Kidney (tissue), 22 donors: ENCODE measurements at places on chromosomes 6 and 20. TPM values are rescaled to one million over a fixed set of nuclear protein-coding genes. Genes with fewer than 3 reads are reported as not detected.

DNA sequence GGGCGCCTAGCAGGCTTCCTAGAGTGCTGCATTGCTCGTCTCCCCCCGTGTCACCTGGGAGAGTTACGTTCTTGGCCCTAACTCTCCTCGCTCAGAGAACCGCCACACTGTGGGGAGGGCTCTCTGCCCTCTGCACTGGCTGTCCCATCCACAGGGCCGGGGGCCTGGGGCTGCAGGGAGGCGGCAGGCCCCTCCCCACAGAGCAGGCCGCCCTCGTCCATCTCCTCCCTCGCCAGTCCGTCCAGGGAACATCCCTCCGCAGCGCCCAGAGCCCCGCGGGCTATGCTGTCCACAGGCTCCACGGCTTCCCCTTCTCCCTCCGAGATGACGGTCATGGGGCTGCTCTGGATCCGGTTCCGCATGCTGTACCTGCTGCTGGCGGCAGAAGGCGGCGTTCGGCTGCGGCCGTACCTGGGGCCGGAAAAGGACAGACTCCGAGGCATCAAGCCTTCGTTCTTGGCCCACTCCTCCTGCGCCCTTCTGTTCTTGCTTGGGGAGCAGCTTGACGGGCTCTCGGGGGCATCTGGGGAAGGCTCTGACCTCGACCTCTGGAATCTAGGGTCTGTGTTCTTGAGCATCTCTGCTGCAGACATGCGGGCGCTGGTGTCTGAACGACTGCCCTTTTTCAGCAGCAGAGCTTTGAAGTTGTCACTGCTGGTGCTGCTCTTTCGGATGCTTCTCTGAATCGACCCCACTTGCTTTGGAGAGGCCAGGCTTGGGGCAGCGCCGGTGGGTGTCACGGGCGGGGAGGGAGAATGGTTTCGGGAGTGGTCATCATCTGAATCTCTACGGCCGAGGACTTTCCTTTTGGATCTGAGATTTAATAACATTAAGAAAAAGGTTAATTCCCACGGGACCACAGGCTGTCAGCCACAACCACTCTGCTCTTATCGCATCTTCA, 20.2 kb downstream of the HEBP2 start:
- no peak for DNase-seq

The FAM209B gene
- polyA plus RNA-seq, result not detected

GRCh38 chr6:18115356-18115755, 7.1 kb downstream of the NHLRC1 start:
- DNase-seq, result no peak

The C20orf144 gene
- not detected for polyA plus RNA-seq

DNA sequence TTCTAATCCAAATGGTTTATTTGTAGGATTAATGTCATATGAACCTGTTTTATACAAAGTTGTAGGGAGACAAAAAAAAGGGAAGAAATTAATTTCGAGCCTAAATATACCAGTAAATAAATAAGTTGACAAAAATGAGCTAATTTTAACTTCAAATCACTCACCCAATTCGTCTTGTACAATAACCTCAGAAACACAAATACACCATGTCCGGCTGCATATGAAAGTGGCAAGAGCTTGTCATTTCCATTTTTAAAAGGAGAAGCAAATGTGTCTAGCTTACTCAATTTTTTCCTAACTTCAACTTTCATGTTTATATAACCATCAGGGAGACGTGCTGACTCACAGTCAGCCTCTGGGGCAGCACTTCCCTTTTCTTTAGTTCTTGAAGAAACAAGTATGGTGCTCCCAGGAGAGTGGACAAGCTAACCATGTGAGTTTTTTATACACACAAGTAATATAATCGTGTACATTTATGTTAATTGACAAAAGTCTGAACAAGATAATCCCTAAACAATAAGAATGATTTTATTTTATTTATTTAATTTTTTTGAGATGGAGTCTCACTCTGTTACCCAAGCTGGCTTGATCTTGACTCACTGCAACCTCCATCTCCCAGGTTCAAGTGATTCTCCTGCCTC, 55.5 kb upstream of the SGK1 start:
- no peak for DNase-seq

The DCDC2 gene
- polyA plus RNA-seq, result 22.1 TPM

The VWA7 gene
- polyA plus RNA-seq, result 10.2 TPM

GRCh38 chr20:32062776-32063170, 10.7 kb downstream of the HCK start:
- no peak for DNase-seq

- DNase-seq, result no peak
These were observed 37.4 kb upstream of the FAM135A start for GRCh38 chr6:70375882-70376281.

DNA sequence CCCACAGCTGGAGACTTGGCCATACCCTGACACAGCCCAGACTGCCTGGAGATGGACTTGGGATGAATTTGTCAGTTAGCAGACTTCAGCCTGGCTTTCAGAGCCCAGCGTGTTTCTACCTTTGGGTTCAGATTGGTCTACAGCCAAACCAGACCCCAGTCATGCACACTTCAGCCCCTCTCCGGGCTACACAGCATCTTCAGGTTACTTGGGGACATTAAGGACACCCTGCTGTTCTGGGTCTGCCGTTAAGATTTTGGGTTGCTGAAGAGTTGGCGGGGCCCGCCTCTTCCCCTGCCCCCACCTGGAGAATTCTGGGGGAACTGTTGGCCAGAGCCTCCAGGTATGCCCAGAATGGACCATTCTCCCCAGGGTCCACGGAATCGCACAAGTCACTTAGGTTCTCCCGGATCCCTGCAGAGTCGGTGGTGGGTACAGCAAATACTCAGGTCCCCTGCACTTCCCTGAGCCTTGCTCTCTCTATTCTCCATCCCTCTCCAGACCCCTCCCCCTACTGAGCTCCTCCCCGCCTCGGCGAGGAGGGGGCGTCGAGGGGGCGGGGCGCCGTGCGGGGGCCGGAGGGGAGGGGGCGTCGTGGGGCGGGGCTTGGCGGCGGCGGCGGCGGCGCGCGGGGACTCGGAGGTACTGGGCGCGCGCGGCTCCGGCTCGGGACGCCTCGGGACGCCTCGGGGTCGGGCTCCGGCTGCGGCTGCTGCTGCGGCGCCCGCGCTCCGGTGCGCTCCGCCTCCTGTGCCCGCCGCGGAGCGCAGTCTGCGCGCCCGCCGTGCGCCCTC, at the start of gene PTK7:
Gene PTK7 (plus strand): TSS at position 645 of the 794 bp plus-strand sequence. CDS start 175 bp downstream, outside the sequence.
- peak; percentile 93 for DNase-seq

DNA sequence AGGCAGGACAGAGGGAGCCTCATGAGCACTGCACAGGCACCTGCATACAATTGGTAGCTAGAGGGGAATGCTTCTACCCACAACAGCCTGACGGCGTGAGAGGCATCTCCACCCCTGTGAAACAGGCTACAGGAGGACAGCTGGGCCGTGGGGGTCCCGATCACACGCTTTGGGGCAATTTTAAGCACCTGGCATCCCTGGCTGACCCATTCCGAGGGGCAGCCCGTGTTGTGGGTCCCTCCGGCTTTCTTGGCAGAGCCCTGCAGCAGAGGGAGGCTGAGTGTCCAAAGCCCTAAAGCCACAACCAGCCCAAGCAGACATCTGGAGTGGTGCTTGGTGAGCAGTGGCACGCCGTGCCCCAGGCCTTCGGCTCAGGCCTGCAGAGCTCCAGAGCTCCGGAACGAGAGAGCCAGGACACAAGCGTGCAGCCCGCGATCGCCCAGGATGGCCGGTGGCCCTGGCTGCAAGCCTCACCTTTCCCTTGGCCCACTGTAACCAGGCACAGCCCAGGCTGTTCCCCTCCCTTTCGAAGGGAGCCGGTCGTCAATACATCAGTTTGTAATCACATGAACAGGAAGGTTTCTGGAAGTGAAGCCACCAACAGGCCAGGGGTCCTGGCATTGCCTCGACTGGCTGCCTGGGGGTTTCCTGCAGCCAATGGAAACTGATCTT, 81.4 kb downstream of the DLL1 start:
- DNase-seq, result no peak

GRCh38 chr6:167245591-167245990, 45.5 kb upstream of the UNC93A start:
- DNase-seq, result no peak

GRCh38 chr20:431012-431904, 23.2 kb downstream of the RBCK1 start:
- peak; percentile 90 for DNase-seq

The IMPG1 gene
- polyA plus RNA-seq, result 0.69 TPM

The MOG gene
- not detected for polyA plus RNA-seq
